HepG2 (cell line): ENCODE measurements at places on chromosomes 2 and 18. TPM values are rescaled to one million over a fixed set of nuclear protein-coding genes. Genes with fewer than 3 reads are reported as not detected.

Gene DAW1
- total RNA-seq = not detected in 2 replicates

Gene SERPINB10
- not detected in 2 replicates for total RNA-seq

GRCh38 chr2:133407341-133407740 is 160.9 kb downstream of the NCKAP5 start:
- no peak overlapping the region for H3K27ac ChIP-seq
- DNase-seq = no peak
- H3K36me3 ChIP-seq = no peaks in the 10 kb centered on the region
- H3K4me3 ChIP-seq = no peak overlapping the region
- no peaks in the 10 kb centered on the region for H3K27me3 ChIP-seq
- H3K4me1 ChIP-seq = no peaks in the 10 kb centered on the region

- no peak overlapping the region for H3K4me3 ChIP-seq
- DNase-seq = no peak
- peaks cover 35% of the 10 kb centered on the region; the same call in 2 of the 3 replicates for H3K27me3 ChIP-seq
- no peaks in the 10 kb centered on the region for H3K4me1 ChIP-seq
- H3K27ac ChIP-seq = no peak overlapping the region
Measured at GRCh38 chr2:128500138-128500800, 181.6 kb upstream of the HS6ST1 start.

GRCh38 chr2:5501807-5502206 is 190.4 kb upstream of the SOX11 start:
- H3K4me3 ChIP-seq = no peak overlapping the region
- no peaks in the 10 kb centered on the region for H3K36me3 ChIP-seq
- no peaks in the 10 kb centered on the region for H3K4me1 ChIP-seq
- H3K27me3 ChIP-seq = no peaks in the 10 kb centered on the region
- H3K27ac ChIP-seq = no peak overlapping the region
